Fibroblast of lung (primary cell): ENCODE measurements at places on chromosomes 5 and 9. TPM values are rescaled to one million over a fixed set of nuclear protein-coding genes. Genes with fewer than 3 reads are reported as not detected.

The NIPAL4 gene
- 0.17 and 0.26 TPM in 2 replicates for total RNA-seq

DNA sequence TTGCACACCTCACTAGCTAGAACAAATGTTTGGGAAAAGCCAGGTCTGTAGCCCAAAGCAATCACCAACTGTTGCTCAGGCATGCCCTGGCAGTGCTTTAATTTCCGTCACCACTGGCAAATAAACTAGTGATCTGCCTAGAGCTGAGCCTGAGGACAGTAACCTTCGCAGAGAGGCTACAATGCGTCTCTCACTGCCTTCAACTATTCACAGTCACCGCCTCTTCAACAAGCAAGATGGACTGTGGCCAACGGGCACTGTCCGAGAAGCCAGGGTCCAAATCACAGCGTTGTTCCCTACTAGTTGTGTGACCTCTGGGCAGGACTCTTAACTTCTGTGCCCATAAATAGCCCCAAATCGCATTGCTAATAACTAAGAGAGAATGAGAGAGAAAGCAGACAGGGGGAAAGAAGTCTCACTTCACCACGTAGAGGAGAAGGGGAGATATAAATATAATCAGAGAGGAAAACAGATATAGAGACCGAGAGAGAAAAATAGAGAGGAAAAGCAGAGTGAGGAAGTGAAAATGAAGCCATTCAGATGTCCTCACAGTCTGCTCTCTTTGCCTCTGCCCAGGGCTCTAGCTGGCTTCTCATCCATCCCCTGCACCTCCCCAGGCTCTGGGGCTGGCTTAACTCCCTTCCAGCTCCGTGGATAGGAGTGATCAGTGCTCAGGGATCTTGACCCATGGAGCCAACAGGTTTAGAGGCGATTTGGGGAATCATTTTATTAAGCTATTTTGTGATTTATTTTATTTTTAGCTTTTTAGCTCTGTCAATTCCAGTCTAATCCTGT is 157.9 kb downstream of the ZDHHC21 start:
- DNase-seq: no peak

DNA sequence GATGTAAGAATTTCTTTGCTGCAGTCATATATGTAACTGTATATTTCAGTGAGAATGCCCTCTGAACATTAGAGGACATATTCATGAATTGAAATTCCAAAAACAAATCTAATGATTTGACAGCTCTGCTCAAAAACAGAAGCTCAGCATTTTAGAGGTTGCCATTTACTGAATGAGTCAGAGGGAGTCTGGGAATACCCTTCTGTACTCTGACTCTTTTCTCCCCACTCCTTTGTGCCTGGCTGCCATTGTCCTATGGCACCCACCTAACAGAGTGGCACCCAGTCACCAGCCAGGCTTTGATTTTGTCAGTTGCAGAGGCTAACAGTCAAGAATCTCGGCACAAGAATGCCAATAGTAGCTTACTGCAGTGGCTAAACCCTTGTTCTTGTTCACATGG is 133.6 kb downstream of the ATG10 start:
- DNase-seq: peak; percentile 10

GRCh38 chr5:88826646-88827585 is 56.1 kb downstream of the MEF2C start:
- peak; percentile 69 for DNase-seq
